CD4-positive, alpha-beta T cell treated with Interferon alpha-2 for 1 hour (primary cell): ENCODE measurements at places on chromosomes 5 and 9.

- DNase-seq, result no peak
Measured at GRCh38 chr9:27601396-27601795, 28.1 kb upstream of the C9orf72 start.

- DNase-seq, result no peak
Measured at GRCh38 chr9:130472184-130472705, 27.5 kb downstream of the ASS1 start.

DNA sequence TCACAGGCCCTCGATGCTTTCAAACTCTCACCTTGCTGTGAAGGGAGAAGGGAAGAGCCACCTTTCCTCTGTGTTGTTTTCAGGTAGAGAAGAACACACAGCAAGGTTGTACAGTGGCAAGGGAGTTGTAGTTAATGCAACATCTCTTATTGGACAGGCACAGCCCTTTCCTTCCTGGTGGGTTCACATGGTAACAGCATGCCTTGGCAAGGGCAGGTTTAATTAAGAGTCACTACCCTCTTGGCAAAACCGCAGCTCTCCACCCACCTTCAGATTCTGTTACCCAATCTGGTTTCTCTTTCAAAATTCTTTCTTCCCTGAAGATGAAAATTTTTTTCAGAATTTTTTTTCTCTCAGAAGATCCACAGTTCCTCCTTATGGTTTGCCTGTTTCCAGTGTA lies 253.1 kb downstream of the TLR4 start:
- no peak for DNase-seq

DNA sequence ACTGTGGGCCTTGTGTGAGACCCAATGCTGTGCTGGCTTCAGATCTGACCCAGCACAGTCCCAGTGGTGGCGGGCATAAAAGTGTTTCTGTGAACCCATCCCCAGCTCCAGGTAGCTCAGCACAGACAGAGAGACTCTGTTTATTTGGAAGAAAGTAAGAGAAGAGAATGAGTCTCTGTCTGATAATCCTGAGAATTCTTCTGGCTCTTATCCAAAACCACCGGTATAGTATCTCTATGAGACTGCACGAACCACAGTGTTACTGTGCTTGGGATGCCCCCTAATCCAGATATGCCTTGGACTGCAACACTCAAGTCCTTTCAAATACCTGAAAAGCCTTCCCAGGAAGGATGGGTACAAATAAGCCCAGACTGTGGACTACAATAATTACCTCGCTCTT lies 1660.8 kb upstream of the ACO1 start:
- no peak for DNase-seq

DNA sequence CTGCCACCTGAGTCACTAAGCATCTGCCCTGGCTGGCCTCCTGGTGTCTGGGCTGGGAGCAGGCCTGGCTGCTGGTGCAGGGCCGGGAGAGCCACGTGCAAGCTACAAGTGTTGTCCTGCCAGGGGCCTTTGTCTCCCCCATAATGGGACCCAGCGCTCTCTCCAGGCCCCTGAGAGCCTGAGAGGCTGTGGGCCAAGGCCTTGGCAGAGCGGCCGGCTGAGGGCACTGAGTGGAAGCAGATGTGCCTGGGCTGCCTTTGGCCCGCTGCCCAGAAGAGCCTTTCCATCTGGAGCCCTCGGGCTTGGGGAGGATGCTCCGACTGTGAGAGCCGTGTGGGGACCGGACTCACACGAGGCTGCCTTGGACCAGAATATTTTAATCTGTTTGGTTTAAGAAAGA lies 185.5 kb downstream of the RGS3 start:
- DNase-seq, result no peak

DNA sequence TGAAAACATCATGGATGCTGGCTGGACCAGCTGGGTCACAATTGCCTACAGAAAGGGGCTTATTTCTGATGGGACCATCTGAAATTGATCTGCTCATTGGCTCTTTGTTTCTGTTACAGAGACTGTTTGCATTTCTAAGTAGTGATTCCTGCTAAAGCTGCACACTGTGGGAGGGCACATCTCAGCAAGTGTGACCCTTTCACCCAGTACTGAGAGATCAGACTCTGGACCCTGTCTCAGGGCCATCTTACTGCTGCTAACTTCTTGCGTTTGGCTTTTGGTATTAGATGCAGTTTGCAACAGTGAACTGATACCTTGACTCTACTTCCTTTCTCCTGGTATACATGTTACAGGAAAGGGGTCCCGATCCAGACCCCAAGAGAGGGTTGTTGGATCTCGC lies 24.5 kb upstream of the KDM4C start:
- DNase-seq, result no peak

- DNase-seq, result no peak
Measured at GRCh38 chr5:161850491-161850890, 2.6 kb downstream of the GABRA1 start.

- DNase-seq, result no peak
Measured at GRCh38 chr5:42600441-42600840, 156.2 kb upstream of the CCDC152 start.
